Mesenteric fat pad (tissue), 1 donor: ENCODE measurements at places on chromosomes 12 and 14.

- DNase-seq: no peak
These were observed 52.1 kb downstream of the GALC start for GRCh38 chr14:87940894-87941293.

DNA sequence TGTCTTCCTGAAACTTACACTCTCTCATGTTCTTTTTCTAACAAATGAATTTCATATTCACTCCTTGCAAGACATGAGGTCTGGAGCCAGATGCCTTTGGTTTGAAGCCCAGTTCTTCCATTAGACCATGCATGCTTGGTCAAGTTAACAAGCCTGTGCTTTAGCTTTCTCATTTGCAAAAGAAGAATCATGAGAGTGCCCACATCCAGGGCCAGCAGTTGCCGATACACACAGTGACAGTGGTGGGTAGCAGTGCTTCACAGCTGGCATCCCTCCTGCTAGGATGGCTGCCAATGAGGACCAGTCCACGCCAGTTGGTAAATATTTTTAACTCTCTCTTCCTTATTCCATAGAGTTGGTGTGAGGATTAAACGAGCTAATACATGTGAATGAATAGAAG is 163.1 kb downstream of the PHLDA1 start:
- DNase-seq: no peak

- no peak for DNase-seq
These were observed 69.0 kb downstream of the MVK start for GRCh38 chr12:109642506-109643132.

DNA sequence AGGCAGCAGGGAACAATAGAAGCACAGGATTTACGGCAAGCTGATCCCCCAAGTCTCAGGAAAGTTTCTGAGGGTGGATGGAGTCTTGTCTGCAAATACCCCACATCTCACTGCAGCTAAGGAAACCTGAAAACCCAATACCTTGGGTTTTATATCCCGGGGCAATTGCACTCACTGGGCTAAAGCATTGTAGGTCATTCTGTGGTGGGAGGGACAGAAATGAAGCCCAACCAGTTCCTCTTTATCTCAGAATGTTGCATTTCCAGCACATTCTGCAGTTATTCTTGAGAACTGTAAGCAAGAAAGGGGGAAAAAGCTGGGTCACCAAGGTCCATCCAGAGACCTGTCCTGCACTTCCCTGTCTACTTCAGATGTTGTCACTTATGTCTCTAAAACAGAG is 39.8 kb downstream of the C12orf42 start:
- DNase-seq: no peak

DNA sequence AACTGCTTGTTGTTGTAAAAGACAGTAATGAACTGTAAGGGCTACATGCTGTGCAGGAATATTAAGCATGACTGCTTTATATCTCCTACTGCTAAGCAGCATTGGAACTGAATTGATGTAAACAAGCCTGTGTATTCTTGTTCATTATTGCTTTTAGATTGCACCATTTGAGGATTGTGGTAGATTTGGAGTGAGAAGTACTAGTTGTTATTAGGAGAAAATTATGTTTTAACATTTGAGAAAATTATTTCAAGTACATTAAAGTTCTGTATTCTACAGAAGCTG is 212.7 kb downstream of the ERC1 start:
- DNase-seq: no peak

GRCh38 chr12:26205941-26206340 is 10.6 kb downstream of the SSPN start:
- DNase-seq: no peak

DNA sequence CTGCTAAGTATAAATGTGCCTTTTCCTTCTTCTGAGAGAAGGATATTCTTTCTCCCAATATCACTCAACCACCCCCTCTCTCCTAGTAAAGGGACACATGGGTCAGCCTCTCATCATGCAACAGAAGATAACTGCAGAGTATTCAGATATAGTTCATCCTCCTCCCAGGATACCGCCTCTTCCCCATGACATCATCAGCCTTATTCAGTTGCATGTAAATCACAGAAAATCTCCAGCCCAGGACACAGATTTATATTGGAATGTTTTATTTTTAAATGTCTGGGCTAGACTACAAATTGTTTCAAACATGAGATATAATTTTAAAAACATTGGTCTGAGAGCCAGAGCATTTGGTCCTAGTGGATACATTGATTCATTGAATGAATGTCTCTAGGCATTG is 178.5 kb downstream of the C12orf42 start:
- DNase-seq: no peak

DNA sequence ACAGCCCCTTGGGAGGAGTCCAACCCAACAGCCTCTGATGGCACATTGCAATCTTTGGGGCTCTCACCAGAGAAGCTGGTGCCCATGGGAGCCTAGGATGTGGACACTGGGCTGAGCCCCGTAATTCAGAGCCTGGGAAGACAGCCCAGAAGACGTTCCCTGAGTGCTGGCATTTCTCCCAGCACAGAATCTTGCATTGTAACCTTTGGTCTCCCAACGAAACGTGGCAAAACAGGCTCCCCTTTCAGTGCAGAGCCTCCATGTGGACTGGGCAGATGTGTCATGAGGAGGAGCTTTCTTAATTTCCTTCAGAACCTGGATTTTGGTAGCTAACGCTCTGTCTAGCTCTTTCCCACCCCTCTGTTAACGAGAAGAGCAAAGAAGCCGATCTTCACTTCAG is 26.3 kb downstream of the BATF start:
- no peak for DNase-seq

DNA sequence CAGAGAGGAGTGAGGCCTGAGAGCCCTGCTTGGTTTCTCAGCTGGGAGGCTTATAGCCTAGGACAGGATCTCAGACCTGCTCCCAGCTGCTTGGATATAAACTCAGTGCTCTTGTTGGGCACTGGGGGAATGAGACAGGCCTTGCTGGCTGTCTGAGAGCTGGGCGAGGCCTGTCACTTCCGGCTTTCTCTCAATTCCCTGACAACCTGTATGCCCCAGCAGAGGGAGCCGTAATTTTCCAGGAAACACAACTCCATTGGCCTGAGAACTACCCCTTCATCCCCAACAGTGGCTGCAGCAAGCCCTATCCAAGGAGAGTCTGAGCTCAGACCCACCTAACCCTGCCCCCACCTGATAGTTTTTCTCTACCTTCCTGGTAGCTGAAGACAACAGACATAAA is 258.3 kb upstream of the STXBP6 start:
- DNase-seq: no peak

DNA sequence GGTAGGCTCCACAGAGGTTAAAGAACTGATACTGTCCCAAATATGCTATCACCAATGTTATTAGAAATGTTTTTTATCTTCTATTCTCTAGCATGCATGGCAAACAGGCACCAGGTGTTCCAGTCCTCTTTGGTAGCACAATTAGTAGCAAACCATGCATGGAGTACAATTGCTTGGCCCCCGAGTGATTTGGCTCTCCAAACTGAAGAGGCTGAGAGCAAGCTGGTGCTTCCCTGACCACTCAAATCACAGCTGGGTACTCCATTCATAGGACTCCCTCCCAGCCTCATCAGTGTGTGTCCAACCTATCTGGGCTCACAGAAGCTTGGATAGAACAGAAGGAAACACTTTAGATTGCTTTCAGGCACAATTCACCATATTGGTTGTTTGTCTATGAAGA is 93.4 kb downstream of the DIO2 start:
- no peak for DNase-seq

- DNase-seq: no peak
These were observed 21.7 kb downstream of the ERH start for GRCh38 chr14:69376439-69376838.

- no peak for DNase-seq
These were observed 55.6 kb downstream of the OSBPL8 start for GRCh38 chr12:76503957-76504356.

- no peak for DNase-seq
These were observed 90.6 kb upstream of the NUDT4 start for GRCh38 chr12:93287149-93287548.

DNA sequence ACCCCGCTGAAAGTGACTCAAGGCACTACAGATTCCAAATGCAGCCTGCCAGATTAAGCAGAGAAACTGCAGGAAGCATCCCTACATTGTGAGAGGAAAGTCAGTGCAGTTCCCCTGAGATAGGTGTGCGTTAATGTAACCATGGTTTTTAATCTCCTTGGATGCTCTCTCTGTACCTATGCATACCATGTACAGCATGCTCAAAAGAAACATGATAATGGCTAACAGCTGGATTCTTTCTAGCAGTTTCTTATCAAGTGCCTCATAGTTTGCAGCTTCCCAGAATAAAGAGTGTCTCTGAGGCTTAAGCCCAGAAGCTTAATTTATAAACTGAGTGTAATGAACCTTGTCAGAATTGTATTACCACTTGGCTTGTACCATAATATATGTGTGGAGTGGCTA is 17.1 kb upstream of the MDM1 start:
- no peak for DNase-seq

GRCh38 chr12:51216642-51217041 is 1.2 kb downstream of the POU6F1 start:
- no peak for DNase-seq

DNA sequence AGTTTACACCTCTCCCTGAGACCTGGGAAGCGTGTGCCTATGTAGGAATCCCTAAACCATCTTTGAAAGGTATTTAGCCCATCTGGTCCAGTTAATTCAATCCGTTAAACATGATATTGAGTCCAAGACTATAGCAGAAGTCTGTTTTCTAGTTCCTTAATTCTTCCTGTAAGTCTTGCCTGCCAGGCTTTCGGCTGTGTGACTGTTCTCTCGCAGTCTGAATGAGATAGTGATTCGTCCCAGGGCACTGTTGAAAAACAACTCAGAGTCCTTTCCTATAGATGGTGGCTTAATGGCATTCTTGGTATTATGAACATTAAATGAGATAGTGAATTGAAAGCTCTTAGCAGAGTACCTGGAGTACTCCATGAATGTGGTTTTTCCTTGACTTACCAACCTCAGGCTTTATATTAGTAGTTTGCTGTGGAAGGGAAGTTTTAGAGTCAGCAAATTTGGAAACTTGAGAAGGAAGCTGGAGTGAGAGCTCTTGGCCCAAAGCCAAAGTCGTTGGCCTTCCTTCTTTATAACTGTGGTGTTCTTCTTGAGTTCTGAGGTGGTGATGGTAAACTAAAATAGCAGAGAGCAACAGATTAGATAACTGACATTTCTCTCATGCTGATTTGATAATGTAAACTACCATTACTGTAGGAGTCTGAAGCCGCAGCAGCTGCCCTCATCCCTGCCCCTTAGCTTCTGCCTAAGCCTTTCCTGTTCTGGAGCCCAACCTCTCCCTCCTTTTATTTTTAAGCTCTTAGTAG is 76.5 kb downstream of the TGFB3 start:
- no peak for DNase-seq

DNA sequence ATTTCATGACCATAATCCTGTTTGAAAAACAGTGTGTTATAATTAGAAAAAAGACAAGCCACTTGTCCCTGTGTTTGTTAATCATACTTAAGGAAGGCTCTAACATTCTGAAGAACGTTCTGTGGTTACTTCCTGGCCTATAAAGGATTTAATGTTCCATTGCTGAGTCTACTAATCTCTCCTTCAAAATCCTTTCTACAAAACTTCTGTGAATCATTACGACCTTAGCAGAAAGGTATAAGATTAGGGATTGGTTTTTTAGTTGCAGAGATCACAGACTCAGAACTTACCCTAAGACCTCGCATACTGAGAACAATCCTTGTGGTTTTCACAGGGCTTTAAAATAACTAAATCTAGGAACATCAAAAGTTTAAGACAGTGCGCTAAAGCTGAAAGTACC is 48.3 kb downstream of the TMCC3 start:
- DNase-seq: no peak

DNA sequence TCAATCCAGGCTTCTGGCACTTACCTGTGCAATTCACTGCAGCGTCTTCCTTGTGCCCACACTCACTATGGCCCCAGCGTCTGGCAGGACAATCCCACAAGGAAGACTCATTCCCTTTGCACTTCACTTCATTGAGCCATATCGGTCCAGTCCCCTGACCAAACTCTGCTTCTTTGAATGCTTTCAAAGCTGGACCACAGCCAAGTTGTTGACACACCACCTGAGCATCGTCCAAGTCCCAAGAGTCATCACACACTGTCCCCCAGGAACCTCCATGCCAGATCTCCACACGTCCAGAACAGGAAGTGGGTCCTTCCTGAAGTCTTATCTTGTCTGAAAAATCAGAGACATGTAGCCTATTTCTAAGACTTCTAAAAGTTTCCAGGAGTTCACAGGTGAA is 20.2 kb downstream of the CD163 start:
- DNase-seq: no peak

GRCh38 chr14:80101835-80102234 is 109.5 kb downstream of the DIO2 start:
- DNase-seq: no peak

- no peak for DNase-seq
These were observed 1.4 kb upstream of the MYH6 start for GRCh38 chr14:23409475-23409874.

DNA sequence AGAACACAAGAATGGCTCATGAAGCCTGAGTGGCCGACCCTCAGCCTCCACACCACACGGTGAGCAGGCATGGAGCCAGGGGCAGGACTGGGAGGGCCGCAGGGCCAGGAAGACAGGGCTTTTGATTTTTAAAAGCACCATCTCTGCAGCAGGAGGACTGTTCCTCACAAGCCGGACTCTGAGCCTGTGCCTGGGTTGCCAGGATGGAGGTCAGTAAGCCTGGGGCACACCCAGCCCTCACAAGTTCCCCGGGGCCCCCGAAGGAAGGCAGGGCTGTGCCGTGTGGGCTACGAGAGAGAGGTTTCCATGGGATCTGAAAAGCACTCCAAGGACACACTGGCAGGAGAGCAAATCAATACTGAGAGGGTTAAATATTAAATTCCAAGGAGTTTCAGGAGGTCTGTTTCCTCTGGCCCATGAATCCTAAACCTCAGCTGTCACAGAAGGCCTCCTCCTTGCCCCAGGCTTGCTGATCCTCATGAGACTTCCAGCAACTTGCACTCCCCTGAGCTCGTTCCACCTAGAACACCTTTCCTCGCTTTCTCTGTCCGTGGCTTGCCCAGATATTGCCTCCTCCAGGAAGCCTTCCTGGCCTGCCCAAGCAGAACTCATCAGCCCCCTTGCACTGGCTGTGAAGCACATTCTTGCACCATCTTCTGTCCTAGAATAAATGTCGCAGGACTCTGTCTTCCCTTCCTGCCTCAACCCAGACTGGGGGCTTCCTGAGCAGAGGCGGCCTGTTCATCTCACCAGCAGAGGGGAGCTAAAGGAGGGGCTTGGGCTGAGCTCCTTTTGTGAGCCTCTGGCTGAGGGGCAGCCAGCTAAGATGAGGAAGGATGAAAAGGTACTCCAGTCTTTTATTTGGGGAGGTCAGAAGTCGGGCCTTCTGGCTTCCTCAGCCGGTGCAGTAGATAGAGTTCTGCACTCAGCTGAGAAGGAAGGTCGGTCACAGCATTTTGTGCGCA is 64.6 kb downstream of the CCDC88C start:
- no peak for DNase-seq

GRCh38 chr12:109389146-109389545 is 41.4 kb downstream of the MYO1H start:
- DNase-seq: no peak

DNA sequence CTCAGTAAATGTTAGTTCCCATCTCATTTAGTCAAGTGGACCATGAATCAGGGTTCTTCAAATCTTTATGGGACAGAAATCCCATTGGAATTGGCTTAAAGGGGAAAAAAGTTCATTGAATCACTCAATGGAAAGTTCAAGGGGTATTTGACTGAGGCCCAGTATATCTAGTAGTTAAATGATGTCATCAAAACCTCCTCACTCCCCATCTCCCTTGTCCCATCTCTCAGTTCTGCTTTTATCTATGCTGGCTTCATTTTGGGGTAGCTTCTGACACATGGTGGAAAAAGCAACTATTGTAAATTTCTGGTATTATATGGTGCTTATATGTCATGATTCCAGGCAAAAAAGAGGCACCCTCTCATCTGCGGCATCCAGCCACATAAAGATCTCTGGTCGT is 51.9 kb downstream of the DAAM1 start:
- no peak for DNase-seq
